ENCODE measurements at places on chromosomes 6 and 20. TPM values are rescaled to one million over a fixed set of nuclear protein-coding genes. Genes with fewer than 3 reads are reported as not detected.

- no peaks in the 10 kb centered on the region for H3K36me3 ChIP-seq
- DNase-seq = no peak
- H3K27me3 ChIP-seq = no peaks in the 10 kb centered on the region
- H3K27ac ChIP-seq = no peak overlapping the region
These were observed 1079.3 kb downstream of the EPHA7 start for GRCh38 chr6:92339936-92340640.

DNA sequence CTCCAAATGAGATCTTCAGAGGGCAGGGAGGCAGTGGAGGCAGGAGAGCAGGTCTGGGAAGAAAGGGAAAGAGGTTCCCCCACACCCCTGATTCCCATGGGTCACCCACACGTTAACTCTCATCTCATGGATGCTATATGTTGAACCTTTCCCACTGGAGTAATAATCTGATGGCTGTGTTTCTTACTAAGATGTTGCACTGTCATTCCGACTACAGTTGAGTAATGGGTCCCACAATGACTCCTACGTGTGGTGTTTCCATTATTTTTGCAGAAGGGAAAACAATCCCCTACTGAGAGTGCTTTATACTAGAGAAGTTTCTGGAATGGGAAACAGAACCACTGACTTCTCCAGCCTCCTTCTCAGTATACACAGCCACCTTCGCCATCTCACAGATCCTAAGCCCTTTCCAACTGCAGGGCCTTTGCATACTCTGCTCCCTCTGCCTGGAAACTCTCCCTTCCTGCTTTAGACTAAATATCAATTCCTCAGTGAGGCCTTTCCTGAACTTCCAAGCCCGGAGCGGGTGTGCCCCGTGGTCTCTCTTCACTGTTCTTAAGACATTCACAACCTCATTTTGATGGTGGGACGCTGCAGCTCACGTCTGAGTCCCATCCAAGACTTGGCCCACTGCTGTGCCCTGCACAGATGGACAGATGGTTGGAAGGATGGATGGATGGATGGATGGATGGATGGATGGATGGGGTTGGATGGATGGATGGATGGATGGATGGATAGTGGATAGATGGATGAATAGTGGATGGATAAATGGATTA, 238.6 kb upstream of the PMEPA1 start:
- no peak overlapping the region for H3K27ac ChIP-seq
- H3K27me3 ChIP-seq = no peaks in the 10 kb centered on the region
- H3K4me1 ChIP-seq = no peaks in the 10 kb centered on the region
- no peak overlapping the region for H3K4me3 ChIP-seq
- DNase-seq = no peak

GRCh38 chr6:130676077-130676772, 151.0 kb upstream of the SMLR1 start:
- H3K36me3 ChIP-seq = no peaks in the 10 kb centered on the region
- H3K4me1 ChIP-seq = no peaks in the 10 kb centered on the region
- H3K27me3 ChIP-seq = no peaks in the 10 kb centered on the region

- H3K4me3 ChIP-seq = no peak overlapping the region
- no peak overlapping the region for H3K27ac ChIP-seq
- no peaks in the 10 kb centered on the region for H3K36me3 ChIP-seq
- H3K27me3 ChIP-seq = peaks cover 16% of the 10 kb centered on the region
These were observed 538 bp upstream of the GRM1 start for GRCh38 chr6:146028252-146028795.

DNA sequence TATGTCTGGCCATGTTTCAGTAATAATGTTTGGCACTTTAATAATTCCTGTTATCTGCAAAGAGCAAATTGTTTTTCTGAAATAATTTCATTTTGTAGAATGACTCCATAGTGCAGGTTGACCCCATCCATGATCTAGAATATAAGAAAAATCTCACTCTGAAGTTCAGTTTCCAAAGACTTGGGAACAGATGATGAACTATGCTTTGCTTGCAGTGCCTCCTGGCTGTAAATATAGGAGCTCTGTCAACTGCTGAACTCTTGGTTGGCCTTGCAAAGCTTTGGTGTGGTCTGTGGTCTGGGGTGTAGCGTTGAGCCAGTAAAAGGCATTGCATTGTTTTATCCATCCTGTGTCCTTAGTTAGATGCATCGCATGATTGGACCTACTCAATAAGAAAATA, 104.0 kb downstream of the PLCB4 start:
- no peaks in the 10 kb centered on the region for H3K36me3 ChIP-seq
- no peak for DNase-seq
- no peak overlapping the region for H3K27ac ChIP-seq
- no peak overlapping the region for H3K4me3 ChIP-seq
- no peaks in the 10 kb centered on the region for H3K27me3 ChIP-seq

DNA sequence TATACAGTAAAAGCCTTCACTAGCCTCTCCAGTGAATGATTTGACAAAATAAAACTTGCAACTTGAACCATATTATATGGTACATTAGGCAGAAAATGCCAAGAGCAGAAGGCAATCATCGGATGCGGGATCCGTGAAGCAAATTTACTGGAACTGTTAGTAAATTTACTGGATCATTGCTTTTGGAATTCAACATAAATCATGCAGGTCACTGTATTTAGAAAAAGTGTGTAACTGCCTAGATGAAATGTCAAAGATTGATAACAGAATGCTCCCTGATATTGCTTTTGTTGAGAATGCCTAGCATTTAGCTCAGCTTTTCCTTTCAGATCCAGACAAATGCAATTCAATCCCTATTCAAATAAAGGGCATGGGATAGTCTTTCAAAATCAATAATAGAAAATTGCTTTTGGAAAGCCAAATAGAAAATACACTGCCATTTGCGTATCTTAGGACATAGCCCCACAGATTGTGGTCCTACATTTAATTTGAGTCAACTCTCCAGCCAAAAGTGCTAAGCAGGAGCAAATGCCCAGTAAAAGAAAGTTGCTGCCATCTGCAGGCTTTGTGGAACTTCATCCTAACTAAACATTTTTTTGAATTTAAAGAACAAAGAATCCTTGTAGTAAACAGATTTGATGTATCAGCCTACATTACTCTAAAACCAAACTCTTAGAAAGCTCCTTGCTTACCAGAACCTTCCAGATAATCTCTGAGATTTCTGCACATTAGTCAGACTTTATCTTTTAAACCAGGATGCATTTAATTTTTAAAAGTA, 109.5 kb upstream of the HSF2 start:
- H3K36me3 ChIP-seq = no peaks in the 10 kb centered on the region
- H3K27me3 ChIP-seq = no peaks in the 10 kb centered on the region
- DNase-seq = no peak
- no peak overlapping the region for H3K27ac ChIP-seq
- H3K4me1 ChIP-seq = no peaks in the 10 kb centered on the region

GRCh38 chr6:166005944-166006899, 161.4 kb downstream of the TBXT start:
- no peaks in the 10 kb centered on the region for H3K36me3 ChIP-seq
- H3K4me3 ChIP-seq = no peak overlapping the region
- H3K4me1 ChIP-seq = peaks cover 4% of the 10 kb centered on the region
- no peak overlapping the region for H3K27ac ChIP-seq

DNA sequence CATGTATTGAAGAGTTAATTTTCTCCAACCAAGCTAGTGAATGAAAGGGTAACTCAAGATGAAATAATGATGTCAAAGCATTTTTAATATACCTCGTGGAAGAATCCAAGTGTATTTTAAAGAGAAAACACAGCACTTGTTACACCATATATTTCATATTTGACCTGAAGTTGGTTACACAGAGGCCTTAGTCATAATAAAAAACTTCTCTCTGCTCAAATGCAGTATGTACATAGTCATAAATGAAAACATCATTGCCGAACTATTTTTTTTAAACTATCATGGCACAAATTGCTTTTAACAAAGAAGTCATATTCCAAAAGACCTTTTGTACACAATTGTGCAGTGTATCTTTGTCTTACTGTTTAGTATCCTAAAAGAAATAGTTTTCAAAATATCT, 43.0 kb downstream of the BACH2 start:
- no peaks in the 10 kb centered on the region for H3K27me3 ChIP-seq
- no peaks in the 10 kb centered on the region for H3K4me1 ChIP-seq
- no peak overlapping the region for H3K4me3 ChIP-seq

DNA sequence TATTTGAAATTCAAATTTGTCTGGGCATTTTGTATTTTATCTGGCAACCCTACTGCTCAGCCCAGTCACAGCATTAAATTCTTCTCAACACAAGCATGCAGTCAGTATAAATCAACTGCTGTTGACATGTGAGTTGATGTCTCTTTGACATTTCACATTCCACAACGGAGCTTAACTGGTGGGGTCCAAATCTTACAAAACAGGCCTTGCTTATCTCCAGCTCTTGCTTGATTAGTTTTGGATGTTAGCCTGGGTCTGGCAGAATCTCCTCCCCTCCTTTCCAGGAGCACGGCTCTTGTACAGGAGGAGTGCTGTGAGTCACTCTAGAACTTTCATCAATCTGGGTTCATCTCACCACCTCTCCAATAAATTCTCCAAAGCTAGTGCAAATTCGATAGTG, 80.8 kb upstream of the PHACTR1 start:
- DNase-seq = no peak
- H3K27me3 ChIP-seq = no peaks in the 10 kb centered on the region
- H3K36me3 ChIP-seq = no peaks in the 10 kb centered on the region
- H3K4me1 ChIP-seq = no peaks in the 10 kb centered on the region
- no peak overlapping the region for H3K4me3 ChIP-seq
- H3K27ac ChIP-seq = no peak overlapping the region

GRCh38 chr20:60034231-60035110, 76.2 kb downstream of the CDH26 start:
- no peaks in the 10 kb centered on the region for H3K4me1 ChIP-seq
- H3K27me3 ChIP-seq = no peaks in the 10 kb centered on the region
- DNase-seq = peak; percentile 43
- no peak overlapping the region for H3K4me3 ChIP-seq
- H3K27ac ChIP-seq = no peak overlapping the region

DNA sequence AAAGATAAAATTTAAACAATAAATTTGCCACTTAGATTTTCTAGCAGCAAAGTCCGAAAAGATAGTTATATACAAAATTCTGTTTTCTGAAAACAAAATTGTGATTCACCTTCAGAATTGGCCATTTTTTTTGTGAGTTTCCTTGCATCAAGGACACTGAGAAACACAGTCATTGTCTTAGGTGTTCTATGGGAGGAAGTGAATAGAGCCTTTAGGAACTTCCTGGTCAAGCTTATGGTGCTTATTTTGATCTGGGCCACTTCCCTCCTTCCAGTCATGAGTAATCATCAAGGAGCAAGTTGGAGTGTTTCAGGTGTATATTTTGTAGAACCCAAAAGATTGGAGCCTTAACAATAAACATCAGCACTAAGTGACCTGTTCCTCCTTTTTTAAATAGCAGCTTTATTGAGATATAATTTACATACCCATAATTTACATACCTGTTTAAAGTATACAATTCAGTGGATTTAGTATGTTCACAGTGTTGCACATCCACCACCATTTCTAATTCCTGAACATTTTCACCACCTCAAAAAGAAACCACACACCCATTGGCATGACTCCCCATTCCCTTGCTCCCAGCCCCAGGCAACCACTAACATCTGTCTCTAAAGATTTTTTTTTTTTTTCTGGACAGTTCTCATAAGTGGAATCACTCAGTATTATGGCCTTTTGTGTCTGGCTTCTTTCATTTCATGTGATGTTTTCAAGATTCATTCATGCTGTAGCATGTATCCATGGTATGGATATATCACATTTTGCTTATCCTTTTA, 17.6 kb downstream of the TMEM74B start:
- H3K4me1 ChIP-seq = no peaks in the 10 kb centered on the region
- peaks cover 99% of the 10 kb centered on the region for H3K36me3 ChIP-seq
- no peak overlapping the region for H3K27ac ChIP-seq
- no peak overlapping the region for H3K4me3 ChIP-seq

DNA sequence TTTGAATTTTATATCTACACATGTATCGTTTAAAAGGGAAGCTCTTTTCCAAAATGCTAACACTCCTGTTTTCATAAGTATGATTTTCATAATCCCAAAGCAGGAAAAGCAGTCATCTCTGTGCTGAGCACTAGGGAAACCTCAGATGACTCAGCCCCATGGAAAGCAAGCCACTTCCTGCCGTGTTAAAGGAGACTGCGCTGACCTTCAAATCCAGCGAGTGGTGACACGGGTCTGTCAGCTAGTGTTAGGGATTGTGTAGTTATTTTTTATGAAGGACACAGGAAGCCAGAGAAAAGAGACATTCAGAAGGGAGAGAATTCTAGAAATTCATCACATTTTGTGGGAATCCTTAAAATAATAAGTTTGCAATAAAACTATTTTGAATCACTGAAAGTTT, 57.0 kb upstream of the CD93 start:
- H3K36me3 ChIP-seq = no peaks in the 10 kb centered on the region
- no peaks in the 10 kb centered on the region for H3K27me3 ChIP-seq
- peak; percentile 87 for DNase-seq

GRCh38 chr6:170096803-170097504, 193.9 kb downstream of the DLL1 start:
- no peaks in the 10 kb centered on the region for H3K27me3 ChIP-seq
- H3K4me3 ChIP-seq = no peak overlapping the region
- no peaks in the 10 kb centered on the region for H3K4me1 ChIP-seq
- H3K27ac ChIP-seq = no peak overlapping the region

GRCh38 chr6:147212622-147213021, 8.4 kb downstream of the STXBP5 start:
- no peak overlapping the region for H3K27ac ChIP-seq
- DNase-seq = no peak
- H3K4me1 ChIP-seq = peaks cover 12% of the 10 kb centered on the region
- no peak overlapping the region for H3K4me3 ChIP-seq

- H3K4me3 ChIP-seq = no peak overlapping the region
- no peak for DNase-seq
- H3K36me3 ChIP-seq = no peaks in the 10 kb centered on the region
- no peak overlapping the region for H3K27ac ChIP-seq
These were observed 157.0 kb downstream of the GJA1 start for GRCh38 chr6:121592261-121592935.

- no peaks in the 10 kb centered on the region for H3K4me1 ChIP-seq
- H3K4me3 ChIP-seq = no peak overlapping the region
- no peak overlapping the region for H3K27ac ChIP-seq
- DNase-seq = peak; percentile 34
These were observed 82.7 kb upstream of the PMEPA1 start for GRCh38 chr20:57792386-57793080.

DNA sequence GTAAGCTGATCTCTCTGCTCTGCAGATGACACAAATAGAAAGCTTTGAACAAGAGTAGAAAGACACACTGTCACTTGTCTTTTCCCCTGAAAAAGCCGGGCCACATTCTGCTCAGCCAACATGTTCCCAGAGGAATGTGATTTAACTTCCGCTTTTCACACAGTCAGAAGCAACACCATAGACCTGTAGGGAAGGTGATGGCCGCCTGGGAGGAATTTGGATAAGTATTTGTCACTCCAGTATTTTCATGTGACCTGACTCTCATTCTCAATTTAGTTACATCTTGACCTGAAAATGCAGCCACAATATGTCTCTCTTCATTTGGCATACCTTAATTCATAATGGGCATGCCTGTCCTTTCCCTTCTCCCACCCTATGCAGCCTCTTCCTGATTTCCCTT, 2.0 kb upstream of the GRM1 start:
- no peaks in the 10 kb centered on the region for H3K27me3 ChIP-seq
- DNase-seq = no peak

The MAP7 gene
- 26.6 TPM for total RNA-seq

The GPSM3 gene
- total RNA-seq = 18.9 TPM

The CALHM4 gene
- total RNA-seq = not detected

The GABRR1 gene
- not detected for total RNA-seq

Data from upper lobe of left lung (tissue), 6 donors.